ENCODE measurements at places on chromosomes 4 and X.
A peak's percentile ranks its signal among the peaks of the same experiment; 100 is the strongest.

DNA sequence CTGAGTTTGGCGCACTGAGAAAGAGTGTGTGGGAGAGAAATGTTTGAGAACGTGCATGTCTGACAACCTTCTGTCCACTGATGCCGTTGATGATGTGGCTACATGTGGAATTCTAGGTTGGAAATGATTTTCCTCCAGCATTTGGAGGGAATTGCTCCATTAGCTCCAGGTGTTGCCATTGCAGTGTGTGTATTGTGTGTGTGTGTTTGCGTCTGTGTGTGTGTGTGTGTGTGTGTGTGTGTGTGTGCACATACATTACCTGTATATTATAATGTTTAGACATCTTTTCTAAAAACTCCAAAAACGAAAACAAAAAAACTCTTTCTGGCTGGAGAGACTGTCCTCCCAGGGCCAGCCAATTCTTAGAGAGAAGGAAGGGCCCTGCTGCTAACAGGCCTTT lies 18.2 kb upstream of the MECP2 start:
- no peak for DNase-seq

GRCh38 chr4:112206431-112206830 lies 25.2 kb upstream of the AP1AR start:
- no peak for DNase-seq

DNA sequence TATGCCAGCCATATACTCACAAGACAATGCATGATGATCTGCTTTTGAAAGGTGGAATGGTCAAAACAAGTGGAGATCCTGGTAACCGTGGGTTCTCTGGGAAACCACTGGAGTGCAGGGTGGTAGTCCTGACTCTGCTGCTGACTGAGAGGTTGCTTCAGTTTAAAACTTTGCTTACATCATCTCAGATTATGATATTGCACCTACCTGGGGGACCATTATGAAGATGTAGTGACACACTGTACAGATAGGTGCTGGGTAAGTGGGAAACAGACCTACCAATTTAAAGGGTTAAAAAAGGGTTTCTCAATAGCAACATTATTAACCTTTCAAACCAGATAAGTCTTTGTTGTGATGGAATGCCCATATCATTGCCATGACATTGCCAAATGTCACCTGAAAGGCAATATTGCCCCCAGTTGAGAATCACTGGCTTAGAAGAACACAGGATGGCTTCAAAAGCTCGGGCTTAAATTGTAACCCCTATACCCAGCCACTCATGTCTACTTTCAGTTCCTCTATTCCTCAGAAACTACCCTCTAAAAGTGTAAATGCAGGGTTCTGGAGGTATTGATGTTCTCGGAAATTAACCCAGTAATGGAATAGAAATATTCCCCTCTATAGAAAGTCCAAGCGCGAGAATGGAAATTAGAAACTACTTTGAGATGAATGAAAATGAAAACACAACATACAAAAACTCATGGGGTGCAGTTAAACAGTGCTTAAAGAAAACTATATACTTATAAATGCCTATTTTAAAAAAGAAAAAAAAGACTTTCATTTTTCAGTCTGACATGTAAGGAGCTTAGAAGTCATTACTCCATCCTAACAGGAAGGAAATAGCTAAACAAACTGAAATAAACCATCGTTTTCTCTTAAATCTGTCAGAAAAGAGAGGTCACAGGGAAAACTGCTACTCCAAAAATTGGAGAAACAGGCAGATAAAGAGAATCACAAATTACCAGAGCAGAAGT lies 65.8 kb downstream of the ARHGEF6 start:
- no peak for DNase-seq

DNA sequence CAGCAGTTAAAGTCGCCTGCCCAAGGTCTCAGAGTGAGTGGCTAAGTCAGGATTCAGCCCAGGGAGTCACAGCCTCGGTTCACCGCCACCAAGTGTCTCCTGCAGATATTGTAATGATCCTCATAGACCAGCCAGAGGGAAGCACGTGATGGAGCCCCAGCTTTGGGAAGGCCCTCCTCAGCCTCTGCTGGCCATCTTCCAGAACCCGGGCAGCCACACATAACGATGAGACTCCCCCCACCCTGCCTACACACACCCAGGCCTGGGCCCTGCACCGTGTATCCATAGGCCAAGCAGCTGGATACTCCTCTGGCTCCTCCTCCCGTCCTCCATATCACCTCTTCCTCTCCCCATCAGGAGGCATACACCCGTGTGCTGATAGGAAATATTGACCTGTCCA lies 19.6 kb upstream of the SASH3 start:
- no peak for DNase-seq

GRCh38 chr4:57373991-57374390 lies 263.8 kb upstream of the IGFBP7 start:
- DNase-seq, result no peak

DNA sequence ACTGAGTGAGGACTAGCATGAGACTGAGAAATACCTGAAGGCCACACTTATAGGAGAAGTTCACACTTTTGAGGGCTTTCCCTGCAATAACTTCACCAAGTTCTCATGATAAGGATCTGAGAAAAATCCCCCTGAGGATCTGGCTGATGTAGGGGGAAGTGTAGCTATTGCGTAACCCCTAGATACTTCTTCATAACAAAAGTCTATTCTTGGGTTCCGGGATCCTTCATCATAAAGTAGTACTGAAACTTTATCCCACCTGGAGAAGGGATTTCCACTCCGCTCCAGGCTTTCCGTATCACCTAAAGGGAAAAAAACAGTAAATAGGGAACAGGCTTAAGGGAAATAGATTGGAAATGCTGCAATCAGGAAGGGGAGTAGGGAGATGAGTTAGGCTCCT lies 13.3 kb downstream of the USP27X start:
- no peak for DNase-seq

GRCh38 chr4:118947095-118947494 lies 58.4 kb downstream of the SYNPO2 start:
- DNase-seq, result no peak

DNA sequence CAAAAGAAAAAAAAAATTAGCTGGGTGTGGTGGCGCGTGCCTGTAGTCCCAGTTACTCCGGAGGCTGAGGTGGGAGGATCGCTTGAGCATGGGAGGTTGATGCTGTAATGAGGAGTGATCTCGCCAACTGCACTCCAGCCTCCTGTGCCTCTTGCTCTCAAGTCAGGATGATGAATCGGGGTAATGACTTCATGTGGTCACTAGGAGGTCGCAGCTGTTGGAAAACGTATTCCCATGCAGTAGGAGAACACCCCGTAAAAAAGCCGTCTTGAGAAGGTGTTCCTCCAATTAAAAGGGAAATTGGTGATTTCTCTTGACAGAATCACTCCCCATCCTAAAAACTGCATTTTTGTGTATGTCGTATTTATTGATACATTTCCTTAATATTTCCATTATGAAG lies 2.2 kb downstream of the CCNB3 start:
- DNase-seq, result no peak

GRCh38 chr4:48047421-48047844 lies 30.9 kb downstream of the NIPAL1 start:
- DNase-seq, result peak; percentile 52

- DNase-seq, result no peak
Observed at GRCh38 chr4:43242606-43243005, 350.1 kb downstream of the GRXCR1 start.

DNA sequence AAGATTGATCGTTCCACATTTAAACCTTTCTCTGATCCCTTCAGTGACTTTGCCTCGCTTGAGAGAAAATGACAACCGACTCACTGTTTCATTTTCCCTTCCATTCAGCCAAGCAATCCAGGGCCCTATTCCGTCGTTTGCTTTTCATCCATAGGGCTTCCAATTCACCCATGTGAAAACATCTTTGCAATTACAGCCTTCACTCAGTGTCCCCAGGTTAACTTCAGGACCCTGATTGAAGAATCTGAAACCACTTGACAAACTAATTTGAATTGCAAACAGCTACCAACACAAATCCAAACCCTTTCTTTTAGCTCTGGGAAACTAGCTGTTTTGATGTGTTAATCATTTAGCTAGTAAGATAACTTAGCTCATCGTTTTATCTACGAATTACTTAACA lies 120.2 kb upstream of the FAM9C start:
- no peak for DNase-seq

DNA sequence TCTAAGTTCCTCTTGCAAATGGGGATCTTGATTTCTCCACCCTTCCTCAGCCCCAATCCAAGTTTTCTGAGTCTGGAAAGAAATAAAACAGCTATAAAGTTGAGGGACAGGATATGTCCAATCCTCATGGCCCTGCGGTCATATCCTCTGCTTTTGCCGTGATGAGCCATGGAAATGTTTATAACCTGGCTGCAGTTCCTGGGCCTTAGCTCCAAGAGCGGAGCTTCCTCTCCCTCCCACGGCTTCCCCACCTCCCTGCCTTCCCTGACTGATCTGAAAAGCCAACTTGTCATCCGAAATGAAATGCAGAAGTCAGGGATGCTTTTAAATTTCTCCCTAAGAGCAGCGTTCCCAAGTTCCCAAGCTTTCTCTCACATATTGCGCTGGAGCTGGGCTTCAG lies 221.5 kb upstream of the SFRP2 start:
- DNase-seq, result no peak

GRCh38 chrX:109600237-109600651 lies 24.7 kb downstream of the KCNE5 start:
- no peak for DNase-seq

GRCh38 chrX:68894513-68895340 lies 65.9 kb downstream of the EFNB1 start:
- DNase-seq, result no peak

DNA sequence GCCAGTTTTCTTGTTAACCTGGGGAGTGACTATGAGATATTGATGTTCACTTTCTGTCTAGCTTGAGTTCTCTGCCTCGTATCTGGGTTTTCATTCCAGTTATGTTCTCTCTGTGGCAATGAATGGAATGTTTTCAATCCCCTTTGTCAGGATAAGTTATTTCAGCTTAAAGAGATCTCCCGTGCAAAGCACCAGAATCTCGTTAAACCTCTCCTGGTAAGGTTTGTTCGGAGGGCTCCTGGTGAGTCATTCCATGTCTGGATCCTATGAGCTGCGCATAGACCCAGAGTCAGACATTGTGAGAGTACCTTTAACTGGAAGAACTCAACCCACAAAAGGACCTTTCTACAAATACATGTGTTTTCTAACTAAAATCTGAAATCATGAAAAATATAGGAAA lies 51.0 kb downstream of the KDR start:
- DNase-seq, result no peak

DNA sequence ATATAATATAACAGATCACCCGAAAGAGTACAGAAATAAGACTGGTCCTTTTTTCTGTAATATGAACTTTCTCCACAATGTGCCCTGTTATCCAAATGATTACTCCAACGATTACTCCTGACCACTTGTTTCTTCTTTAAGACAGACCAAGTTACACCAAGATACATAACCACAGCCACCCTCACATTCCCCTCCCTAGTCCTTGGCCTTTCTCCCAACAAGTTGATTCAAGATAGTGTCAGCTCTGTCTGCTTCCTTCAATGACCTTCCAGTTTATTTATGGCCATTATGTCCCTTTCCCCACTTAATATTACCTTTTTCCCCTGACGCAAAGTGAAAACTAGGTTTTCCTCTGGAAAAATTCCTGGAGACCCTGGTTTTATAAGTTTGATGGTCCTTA lies 397.2 kb downstream of the FAM47B start:
- DNase-seq, result no peak

- DNase-seq, result no peak
Observed at GRCh38 chrX:133346026-133346425, 69.3 kb downstream of the GPC4 start.

GRCh38 chrX:134162032-134162431 lies 75.0 kb upstream of the CCDC160 start:
- DNase-seq, result no peak

- no peak for DNase-seq
Observed at GRCh38 chrX:133321451-133321850, 93.8 kb downstream of the GPC4 start.

DNA sequence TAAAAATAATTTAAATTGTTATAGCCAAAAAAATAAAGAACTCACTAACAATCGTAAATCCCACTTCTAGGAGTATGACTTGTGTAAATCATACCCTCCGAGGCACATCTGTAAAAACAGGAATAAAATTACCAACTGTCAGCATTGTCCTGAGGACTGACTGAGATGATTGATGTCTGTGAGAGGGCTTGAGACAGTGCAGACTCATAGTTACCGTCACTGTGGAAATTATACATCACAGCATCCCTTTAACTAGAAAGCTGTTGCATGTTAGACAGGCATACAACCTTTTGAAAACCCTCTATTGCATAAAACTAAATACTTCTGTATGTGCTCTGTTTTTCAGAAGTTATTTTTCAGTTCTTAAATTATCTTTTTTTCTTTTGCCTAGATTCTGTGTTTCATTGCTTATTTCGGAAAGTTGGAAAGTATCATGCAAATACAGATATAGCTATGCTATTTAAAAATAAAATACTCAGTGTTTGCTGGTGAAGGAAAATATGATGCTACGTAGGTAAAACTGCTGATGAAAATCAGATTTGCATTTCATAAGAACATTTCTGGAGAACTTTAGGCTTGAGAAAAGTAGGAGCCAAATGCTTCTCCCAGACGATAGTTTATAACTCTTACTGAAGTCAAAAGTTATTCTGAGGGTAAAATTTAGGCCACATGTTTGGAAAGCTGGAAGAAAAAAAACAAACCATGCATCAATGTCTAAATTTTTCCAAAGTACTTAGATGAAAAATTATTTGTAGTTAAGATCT lies 13.6 kb upstream of the RBPJ start:
- no peak for DNase-seq

DNA sequence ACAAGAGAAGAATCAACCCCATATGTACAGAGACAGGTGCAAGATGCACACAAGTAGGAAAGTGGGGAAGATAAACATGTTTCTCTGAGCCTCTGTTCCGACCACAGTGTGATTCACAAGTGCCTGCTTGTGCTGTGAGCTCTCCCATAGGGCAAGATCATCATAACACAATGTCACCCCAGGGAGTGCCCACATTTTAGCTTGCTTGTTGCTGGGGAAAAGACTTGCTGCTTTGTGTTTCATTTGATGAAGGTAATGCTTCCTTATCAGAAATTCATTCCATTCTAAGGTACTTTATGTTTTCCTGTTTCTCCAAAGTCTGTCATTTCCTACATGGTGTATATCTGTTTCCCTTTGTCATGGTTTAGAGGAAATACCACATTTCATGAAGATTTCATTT lies 304.5 kb upstream of the DIPK2B start:
- DNase-seq, result peak; percentile 1

DNA sequence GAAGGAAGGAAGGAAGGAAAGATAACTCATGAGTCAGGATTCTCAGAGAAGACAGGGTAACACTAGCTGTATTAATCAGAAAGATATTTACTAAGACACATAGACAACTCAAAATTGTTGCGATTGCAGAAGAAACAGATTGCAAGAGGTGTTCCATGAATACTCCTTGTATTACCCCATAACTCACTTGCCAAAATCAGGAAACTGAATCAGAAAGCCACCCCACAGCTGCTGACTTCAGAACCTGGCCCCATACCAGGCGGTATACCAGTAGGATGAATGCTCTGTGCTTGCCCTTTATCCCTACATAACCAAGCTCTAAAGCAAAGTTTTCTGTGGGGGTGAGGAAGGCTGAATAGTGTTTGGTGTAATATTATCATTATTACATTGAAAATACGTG lies 468.5 kb downstream of the IQCM start:
- DNase-seq, result no peak

DNA sequence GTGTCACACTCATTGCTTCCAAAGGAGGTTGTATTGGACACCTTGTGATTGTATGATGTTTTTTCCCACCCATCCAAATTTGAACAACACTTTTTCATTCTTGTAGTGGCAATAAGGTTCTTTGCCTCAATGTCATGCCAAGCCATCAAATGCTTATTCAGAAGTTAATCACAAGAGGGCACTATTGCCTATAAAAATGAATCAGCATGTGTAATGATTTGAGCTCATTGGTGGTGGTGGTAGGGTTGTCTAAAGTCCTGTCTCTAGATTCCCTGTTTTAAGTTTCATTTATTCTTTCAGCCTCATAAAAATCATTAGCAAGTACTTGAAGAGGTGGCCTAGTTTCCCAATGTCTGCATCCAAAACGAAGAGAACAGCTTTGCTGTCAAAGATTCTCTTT lies 37.0 kb downstream of the IRS4 start:
- no peak for DNase-seq
